ENCODE measurements at places on chromosomes 16 and 17.

- DNase-seq, result no peak
Observed at GRCh38 chr17:35843698-35844097, 25.0 kb downstream of the HEATR9 start.

DNA sequence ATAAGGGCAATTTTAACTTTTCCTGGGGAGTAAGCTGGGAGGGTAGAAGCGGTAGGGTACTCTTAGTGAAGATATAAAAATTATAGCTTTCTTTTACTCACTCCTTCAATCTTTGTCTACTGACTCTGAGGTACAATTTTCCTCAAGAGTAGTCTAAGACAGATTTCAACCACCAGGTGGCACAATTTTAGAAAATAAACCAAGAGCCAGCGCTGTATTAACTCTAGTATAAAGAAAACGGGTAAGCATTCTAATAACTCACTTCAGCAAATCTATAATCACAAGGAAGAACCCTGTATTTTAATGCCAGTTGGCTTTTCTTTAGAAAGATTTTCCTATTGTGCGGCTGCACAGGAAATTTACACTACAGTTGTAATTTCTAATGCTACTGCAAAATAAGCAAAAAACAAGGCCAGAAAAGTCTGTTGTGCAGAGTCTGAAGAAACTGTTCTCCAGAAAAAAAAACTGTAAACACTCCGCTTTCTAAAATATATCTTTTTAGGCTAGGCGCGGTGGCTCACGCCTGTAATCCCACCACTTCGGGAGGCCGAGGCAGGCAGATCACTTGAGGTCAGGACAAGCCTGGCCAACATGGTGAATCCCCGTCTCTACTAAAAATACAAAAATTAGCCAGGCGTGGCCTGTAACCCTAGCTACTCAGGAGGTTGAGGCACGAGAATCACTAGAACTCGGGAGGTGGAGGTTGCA is 1.9 kb downstream of the CMC2 start:
- no peak for DNase-seq

GRCh38 chr16:71384073-71384724 is 25.7 kb downstream of the CALB2 start:
- DNase-seq, result no peak

DNA sequence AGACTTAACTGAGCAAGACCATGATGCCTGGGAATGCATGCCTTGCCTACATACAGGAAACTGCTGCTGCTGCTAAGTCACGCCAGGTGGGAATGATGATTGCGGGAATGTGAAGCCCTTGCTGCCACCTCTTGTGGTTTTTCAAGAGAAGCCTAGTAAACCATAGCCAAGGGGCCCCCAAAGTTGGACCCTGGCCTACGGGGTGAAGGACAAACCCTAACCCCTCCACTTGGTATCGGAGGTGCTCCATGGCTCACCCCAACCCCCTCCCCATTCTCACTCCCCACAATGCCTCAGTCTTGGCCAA is 233.9 kb downstream of the ZNF423 start:
- DNase-seq, result no peak

All from activated T-helper 1 cell treated with anti-CD3 and anti-CD28 coated beads, Interleukin-2, amount 50 U/mL, for 16 hours (primary cell).